ENCODE measurements at places on chromosomes 13 and 19.

DNA sequence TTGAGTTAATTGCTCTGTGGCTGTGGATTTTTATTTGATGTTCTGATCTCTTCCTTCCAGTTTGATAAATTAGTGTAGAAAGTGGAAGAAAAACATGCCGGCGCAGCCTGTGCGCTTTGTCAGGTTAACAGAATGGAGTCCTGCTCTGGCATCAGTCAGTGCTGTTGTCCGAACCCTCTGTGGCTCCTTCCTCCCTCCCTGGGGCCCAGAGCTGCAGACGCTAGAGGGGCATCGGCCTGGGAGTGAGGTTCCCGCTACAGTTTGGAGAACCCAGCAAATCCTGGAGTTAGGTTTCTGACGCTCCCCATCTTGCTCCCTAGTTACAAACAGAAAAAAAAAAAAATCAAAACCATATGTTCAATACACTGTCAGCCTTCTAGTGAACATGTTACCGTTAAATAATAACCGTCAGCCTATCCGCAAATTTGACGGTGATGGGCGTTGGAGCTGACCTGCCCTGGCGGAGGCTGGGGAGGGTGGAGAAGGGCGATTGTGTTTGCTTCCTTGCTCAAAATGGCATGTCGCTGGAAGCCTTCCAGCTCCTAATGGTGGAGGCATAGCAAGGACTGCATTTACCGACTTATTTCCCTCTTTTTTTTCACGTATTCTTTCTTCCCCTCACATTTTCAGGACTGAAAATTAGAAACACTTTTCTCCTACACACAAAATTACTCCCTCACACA is 13.6 kb downstream of the MBNL2 start:
- DNase-seq, result no peak

DNA sequence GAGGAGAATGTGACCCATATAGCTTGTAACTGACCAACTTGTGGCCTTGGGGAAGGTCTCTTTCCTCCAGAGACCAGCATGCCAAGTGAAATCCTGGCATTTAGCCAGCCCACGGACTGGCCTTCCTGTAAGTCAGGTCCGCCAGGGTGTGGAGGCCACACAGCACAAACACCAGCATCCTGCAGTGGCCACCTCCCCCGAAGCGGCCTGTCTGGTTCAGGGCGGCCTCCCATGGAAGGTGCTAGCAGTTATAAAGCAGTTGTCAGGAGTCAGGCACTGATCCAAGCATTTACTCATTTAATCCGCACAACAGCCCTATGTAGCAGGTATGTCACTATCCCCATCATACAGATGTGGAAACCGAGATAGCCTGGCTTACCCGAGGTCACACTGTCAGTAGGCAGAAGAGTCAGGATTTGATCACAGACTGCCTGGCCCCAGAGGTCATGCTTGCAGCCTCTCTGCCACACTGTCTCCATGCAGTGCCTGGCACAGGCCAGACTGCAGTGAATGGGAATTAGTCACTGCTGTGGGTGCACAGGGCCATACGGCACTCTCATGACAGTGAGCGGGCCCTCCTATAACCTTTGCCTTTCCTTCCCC is 36.7 kb downstream of the CAPN12 start:
- no peak for DNase-seq

- DNase-seq, result no peak
Observed at GRCh38 chr13:73058432-73058735, 421 bp upstream of the KLF5 start.

GRCh38 chr13:70424928-70425327 is 316.7 kb upstream of the KLHL1 start:
- DNase-seq, result no peak

DNA sequence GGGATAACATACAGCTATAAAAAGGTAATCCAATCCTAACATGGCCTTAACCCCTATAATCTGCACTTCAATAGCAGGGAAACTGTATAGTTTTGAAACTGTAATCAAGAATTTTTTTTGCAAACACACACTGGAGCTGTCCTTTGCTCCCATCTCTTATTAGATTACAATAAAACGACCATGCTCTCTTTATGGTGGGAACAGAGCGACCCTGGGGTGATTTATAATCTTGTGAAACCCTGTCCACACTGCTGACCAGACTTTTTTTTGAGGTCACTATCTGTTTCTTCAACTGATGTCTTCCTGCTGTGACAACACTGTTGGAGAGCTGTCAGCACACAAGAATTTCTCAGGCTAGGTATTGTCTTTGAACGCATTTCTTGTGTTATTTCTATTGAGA is 35.3 kb downstream of the DACH1 start:
- DNase-seq, result no peak

DNA sequence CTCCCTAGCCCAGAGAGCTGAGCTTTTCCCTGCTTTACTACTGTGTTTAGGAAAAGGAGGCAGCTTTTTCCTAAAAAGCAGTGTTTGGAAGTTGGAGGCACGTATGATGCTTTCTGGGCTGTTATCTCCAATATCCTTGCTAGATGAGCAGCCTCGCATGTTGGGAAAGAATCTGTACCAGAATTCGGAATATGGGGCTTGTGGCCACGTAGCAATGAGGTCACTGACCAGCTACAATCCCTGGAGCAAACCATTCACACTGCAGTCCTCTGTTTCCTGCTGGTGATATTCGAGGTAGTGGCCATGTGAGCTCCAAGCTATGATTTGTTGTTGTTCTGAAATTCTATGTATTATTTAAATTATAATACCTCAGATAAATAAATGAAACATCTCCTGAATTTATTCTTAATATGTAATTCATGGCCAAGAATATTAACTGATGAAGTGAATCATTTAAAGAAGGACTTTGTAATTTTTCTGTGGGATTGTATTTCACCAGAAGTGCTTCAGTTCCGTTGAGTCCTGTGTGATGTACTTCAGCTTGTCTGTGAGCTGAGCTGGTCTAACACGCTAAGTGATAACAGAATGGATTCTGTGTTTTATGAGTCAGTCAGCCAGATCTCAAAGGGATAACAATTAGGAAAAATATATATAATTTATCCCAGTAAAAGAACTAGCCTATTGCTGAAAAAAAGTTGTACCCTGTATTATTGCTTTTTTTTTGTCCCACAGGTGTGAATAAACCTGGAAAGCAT is 319.5 kb downstream of the SHISA2 start:
- DNase-seq, result no peak

DNA sequence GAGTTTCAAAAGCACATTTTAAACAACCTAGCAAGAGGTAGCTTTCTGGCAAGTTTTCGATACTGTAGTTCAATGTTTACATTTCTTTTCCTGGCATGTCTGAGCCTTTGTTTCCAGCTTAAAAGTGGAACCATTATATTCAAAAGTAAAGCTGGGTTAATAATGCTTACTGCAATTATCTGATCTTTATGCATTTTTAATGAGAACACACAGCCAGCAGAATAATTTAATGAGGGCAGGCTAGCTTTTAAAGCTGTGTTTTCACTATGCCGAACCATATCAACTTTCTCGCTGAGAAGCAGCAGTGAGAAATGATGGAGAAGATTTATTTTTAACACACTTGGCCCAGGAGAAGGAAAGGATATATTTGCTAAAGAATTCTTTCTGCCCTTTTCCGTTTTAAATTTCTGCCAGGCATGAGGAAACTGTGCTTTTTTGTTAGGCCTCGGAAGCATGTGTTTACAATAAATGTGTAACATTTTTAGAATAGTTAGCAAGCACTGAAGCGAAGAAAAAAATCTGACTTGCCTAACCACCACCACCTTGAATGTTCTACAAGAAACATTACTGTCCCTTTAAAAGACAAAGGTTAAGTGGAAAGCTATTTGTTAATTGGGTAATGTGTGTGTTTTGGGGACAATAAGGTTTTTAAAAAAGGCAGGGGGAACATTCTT is 1.0 kb downstream of the MBNL2 start:
- DNase-seq, result no peak

DNA sequence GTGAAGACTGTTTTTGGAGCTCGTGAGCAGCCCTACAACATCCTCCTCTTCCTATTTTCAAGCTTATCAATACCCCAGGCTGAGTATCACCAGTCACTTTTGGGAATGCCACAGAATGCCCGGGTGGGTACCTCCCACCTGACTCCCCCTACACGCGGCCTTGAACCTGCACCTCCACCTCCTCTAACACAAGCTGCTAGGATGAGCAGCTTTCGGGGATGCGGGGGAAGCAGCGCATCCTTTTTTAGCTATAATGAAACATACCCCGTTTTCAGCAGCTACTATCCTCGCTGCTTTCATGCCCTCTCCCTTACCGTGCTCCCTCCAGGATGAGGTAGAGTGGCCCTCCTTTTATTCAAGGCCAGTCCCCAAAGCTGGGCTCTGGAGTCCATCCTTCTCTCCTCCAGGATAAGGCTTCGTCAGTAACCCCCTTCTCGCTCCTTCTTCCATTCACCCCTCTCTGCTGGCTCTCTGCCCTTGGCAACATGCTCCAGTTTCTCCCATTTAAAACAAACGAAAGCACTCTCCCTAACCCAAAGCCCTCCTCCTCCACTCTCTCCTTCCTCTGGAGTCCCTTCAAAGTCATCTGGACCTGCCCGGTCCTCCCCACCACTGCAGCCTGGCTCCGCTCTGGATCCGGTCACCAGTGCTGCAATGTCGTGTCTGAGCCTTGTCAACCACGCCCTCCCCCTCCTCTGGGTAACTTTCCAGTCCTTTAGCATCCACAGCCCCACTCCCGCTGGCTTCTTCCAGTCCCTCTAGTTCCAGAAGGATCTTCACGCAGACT is 55.3 kb downstream of the STK24 start:
- no peak for DNase-seq

DNA sequence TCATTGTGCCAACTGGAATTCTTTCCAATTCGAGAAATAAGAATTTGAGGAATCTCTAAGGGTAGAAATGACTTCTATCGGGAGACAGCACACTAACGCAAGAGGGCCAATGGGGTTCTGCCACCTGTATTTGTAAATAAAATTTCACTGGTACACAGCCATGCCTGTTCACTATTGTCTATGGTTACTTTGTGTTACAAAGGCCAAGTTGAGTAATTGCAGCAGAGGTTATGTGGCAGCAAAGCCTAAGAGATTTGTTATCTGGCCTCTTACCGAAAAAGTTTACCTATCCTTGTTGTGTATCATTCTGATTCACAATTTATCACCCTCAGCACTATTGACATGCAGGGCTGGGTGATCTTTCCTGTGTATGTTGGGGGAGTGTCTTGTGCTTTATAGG is 278.0 kb downstream of the KLF5 start:
- no peak for DNase-seq

DNA sequence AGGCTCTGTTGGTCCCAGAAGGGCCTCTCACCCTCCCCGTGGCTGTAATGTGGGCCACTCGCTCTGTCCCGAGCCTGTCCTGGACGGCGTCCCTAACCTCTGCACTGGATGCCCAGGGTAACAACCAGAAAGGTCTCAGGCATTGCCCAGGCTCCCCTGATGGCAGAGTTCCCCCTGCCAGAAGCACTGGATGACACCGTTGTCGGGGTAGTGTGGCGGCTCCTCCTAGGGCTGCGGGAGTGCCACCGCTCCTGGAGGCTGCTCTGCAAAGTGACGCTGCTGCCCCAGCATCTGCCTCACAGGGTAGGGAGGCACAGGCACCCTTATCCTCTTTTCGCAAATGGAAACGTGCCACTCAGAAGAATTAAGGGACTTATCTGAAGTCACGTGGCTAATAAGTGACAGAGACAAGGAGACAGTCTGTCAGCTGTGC is 32.0 kb downstream of the MPHOSPH8 start:
- DNase-seq, result no peak

All from activated T-helper 1 cell treated with Interleukin-2 at 50 U/mL for 16 hours (primary cell).